Mesendoderm (in vitro differentiated cells): ENCODE measurements at places on chromosomes 6 and 20.

- DNase-seq, result no peak
These were observed 139.8 kb downstream of the ZDHHC14 start for GRCh38 chr6:157520596-157521361.

GRCh38 chr20:10560686-10561085 lies 113.1 kb downstream of the JAG1 start:
- no peak for DNase-seq

DNA sequence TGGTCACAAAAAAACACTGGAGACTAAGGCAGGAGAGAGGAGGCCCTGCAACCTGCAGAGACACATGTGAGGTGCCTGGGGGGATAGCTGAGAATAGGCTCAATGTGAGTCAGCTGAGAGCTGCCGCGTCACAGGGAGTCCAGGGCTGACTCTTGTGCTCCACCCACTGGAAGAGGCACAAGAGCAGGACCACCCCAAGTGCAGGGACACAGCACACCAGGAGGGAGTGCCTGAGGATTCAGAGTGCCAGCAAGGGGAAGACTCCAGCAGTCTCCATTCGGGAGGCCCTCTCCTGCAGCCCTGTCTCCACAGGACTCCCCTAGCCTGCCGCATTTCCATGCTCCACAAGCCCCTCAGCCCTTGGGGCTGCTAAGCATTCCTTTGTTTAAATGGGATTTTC lies 105.5 kb downstream of the HUS1B start:
- DNase-seq, result peak; percentile 91

- no peak for DNase-seq
These were observed 66.1 kb downstream of the ADGB start for GRCh38 chr6:146664871-146665360.

DNA sequence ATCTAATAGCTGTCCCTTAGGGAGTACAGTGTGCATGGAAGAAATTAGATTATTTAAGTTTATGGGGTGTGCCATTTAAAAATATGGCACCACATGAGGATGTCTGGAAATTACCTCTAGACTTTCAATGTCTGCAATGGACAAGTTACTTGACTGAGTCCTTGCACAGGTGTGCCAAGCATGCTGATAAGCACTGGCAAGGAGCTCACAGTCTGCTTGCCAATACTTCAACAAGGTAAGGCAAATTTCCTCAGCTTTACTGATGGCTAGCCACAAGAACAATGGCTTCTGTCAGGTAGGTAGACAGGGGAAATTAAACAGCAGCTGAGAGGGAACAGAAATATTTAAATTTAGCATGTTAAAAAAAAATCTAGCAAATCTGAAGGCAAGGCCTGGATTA lies 91.1 kb upstream of the TRAF3IP2 start:
- no peak for DNase-seq
